ENCODE measurements at places on chromosomes 6 and 20.

DNA sequence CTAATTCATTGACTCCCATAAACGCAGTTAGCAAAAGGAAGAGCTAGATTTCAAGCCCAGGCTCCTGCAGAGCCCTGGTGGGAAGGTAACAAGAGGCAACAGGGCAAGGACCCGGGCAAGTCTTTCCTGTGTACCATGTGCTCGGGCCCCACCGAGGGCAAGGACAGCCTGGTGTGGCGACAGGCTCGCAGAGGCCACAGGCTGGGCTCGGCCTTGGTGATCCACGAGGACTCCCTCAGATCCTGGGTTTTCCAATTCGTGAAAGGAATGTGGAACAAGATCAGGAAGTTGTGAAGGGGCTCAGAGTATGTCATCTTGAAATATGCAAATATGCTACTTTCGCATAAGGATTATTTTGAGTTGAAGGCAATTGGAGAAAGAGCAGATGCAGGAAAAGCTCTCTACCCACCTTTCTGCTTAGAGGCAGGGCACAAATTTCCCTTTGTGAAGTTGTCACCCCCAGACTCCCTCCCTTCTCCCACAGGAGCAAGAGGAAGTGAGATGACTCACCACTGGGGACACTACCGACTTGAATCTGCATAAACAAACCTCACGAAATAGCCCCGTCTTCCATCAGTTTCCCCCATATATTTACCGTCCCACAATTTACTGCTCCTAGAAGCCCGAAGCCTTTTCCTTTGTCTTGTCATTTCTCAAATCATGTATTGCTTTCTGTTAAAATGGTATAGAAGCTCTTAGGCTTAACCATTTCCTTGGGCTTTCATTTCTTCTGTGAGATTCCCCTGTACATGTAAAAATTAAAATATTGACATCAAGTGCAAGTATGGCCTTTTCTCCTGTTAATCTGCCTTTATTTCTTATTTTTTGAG, 79.0 kb downstream of the PSMG4 start:
- DNase-seq: no peak

DNA sequence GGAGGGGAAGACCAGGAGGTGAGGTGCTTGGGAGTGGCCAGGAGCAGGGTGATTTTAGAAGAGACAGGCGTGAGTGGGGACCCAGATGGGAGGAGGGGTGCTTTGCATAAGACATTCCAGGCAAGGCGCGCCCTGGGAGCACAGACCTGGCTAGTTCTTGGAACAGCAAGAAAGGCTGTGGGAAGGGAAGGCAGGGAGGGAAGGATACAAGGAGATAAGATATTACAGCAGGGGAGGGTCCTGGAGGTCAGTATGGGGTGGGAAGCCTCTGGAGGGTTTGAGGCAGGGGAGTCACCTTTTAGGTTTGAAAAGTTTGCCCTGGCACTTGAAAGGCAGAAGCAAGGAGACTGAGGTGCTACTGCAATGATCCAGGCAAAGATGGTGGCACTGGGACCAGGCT, 111.8 kb downstream of the ZDHHC14 start:
- DNase-seq: no peak

- no peak for DNase-seq
Measured at GRCh38 chr6:46757214-46757596, 10.5 kb downstream of the ANKRD66 start.

DNA sequence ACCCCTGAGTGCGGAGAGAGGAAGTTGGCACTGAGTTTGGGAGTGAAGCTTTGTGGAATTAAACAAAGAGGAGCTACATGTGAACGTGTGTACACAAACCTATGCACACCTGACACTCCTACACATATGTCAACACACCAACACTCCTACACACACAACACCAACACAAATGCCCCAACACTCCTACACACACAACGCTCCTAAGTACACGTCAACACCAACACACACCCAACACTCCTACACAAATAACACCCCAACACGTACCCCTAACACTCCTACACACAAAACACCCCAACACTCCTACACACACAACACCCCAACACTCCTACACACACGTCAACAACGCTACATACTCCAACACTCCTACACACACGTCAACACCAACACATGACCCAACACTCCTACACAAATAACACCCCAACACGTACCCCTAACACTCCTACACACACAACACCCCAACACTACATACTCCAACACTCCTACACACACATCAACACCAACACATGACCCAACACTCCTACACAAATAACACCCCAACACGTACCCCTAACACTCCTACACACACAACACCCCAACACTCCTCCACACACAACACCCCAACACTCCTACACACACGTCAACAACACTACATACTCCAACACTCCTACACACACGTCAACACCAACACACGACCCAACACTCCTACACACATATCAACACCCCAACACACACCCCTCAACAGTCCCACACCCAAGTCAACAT, 40.1 kb upstream of the ZBP1 start:
- DNase-seq: no peak

DNA sequence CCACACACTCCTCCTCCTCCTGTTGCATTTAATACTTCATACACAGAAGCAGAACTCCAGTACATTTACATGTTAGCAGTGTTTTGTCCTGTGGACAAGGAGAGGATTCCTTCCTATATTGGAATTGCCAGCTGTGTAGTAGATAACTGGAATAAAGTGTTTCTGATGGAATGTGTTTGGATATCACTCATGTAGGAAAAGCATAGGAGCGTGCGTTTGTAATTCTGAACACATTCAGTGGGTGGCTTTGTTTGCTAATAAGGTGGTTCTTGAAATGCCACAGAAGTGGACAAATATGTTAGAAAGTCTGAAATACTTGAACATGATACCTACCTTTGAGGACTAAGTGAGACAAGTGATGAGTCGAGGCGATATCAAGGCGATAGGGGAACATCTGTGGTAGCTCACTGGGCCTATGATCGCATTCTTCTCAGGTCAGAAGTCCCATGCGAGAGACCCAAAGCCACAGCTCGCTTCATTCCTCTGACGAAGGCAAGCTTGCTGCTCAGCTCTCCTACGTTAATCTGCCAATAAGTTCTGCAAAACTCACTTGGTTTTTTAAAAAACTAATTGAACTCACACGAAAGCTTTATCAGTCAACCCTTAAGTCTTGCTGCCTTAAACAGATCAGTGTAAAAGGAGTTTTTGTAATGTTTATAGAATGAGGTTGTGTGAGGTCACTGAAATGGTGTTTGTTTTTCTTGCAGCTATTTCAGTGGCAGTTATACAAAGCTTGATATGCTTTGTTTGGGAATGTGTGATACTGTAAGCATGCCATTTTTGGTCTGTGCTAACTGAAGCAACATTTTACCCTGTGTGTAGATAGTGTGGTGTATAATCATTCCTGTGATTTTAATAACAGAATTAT, 159.9 kb downstream of the SOX4 start:
- DNase-seq: no peak

DNA sequence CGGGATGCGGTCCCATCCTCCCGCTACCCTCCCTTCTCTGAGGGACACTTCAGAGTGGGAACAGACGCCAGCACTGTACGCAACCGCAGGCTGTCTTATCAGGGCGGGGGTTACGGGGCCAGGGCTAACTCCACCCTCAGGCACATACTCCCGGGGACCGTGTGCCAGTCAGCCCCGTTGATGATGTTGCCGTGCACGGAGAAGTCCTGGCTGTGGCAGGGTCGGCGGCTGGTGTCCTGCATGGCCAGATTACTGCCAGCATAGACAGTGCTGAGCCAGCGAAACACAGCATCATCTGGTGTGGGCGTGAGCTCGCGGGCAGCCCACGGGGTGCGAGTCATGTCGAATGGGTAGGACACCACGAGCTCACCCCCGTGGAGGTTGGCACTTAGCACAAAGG, 5.0 kb downstream of the CPXM1 start:
- DNase-seq: no peak

DNA sequence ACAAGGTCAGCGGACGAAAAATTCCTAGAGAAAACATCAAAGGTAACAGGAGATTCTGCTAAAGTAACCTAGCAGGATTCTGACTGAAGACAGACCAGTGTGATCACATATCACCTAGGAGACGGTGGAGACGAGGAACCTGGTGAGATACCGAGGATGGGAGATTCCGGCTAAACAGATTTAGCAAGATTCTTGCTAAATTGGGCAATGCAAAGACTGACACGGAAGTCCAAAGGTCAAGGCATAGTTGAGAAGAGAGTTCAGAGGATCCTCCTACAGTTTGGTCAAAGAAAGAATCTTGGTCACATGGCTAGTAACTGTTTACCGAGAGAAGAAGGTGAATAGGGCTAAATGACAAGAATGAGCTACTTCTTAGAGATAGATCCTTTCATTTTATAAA, 61.1 kb downstream of the TMEM170B start:
- DNase-seq: no peak

GRCh38 chr6:105596284-105596755, 193.4 kb upstream of the PREP start:
- DNase-seq: no peak

- no peak for DNase-seq
Measured at GRCh38 chr6:49082611-49083010, 380.4 kb downstream of the MMUT start.

GRCh38 chr20:47018381-47018780, 123.7 kb downstream of the EYA2 start:
- DNase-seq: no peak

DNA sequence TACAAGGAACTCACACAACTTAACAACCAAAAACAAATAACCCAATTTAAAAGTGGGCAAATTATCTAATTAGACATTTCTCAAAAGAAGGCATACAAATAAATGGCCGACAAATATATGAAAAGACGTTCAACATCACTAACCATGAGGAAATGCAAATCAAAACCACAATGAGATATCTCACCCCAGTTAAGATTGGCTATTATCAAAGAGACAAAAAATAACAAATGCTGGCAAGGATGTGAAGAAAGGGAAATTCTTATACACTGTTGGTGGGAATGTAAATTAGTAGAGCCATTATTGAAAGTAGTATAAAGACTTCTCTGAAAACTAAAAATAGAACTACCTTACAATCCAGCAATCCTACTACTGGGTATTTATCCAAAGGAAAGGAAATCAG, 96.7 kb upstream of the SIRPG start:
- no peak for DNase-seq

DNA sequence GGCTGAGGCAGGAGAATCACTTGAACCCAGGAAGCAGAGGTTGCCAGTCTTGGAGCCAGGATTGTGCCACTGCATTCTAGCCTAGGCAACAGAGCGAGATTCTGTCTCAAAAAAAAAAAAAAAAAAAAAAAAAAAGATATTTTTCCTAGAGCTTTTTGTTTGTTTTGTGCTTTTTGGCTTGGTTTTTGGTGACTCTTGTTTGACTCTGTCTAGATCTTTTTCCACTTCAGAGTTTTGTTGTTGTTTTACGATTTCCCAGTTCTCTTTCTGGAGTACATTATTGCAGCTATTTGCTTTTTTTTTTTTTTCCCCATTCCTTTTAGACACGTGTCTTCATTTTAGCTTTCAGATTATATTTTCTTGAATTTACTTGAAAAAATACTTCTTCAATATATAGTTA, 67.0 kb upstream of the AKAP12 start:
- DNase-seq: no peak

DNA sequence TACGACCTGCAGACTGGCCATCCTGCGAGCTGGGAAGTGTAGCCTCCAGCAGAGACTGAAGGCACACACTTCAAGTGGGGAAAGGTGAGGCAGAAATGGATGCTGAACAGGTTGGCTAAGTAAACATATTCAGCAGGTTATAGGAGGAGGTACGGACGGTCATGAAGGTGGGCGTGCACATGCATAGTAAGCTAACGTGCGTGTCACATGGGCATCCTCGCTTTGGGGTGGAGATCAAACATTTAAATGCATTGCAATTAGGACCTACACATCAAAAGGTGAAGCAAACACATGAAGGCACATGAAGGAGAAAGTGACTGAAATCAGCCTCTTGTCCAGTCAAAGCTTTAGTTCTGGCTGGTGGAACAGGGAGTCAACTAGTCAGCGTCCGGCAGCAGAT, 305.6 kb upstream of the EXOC2 start:
- DNase-seq: no peak

DNA sequence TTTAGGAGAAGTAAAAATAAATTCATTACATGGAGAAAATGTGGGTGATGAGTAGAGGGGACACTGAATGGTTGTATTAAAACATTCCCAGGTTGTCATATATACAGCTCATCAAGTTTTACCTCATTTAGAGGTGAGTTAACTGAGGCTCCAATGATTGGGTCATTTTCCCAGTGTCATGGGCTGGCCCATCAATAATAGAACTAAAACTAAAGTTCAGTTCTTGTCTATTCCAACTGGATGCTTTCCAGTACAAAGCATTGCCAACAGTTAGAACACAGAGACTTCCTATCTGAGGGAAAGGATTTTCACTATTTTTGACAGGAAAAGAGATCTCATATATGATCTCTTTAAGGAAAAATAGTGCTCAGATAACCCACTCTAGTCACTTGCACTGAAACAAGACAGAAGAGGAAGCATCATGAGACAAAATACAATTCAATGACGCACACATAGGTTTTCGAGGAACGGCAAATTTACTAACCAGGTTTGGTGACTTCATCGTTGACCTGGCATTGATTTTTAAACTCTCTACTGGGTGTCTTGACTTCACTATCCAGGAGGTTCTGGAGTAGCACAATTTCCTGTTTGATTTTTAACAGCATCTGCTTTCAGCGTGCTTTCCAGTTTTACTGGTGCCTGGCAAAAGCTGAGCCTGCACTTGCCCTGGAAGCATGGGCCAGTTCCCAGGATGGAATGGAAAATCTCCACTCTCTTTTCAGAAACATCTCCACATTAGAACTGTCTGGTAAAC, 195.5 kb upstream of the FBXL4 start:
- no peak for DNase-seq

DNA sequence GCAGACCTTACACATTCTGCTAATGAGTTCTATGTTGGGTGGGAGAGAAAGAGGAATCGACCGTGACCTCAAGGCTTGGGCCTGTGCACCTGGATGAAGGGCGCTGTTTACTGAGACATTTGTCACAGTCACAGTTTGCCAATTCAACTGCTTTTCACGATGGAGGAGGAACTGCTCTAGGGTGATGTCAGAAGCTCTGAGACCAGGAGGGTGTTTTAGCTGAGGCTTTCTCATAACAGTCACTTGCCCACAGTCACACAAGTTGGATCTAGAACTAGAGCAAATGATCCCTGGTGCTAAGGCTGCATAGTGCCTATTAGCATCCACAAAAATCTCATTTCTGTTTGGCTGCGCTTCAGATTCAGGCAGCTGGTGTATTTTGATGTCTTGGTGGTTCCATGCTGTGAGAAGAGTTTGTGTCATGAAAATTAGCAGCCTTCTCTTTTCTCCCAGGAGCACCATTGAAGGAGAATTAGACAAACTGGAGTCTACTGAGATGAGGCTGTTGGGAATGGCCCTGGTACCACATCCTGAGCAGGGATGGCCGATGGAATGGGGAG, 83.3 kb upstream of the TGM3 start:
- DNase-seq: no peak

DNA sequence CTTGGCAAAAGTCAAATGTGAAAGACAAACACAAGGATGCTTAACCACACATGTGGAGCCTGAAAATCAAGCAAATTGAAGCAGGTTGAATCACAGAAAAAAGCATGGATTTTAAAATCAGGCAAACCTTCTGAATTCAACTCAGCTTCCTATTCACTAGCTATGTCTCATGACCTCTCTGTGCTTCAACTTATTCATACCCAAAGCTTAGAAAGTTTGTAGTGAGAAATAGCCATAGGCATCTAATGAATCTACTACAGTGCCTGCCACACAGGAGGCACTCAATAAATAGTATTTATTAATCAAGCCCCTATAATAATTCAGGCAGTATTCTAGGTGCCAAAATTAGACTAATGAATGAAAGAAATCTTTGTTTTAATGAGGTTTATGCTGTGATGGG, 112.2 kb upstream of the TNFAIP3 start:
- no peak for DNase-seq

All from left renal cortex interstitium (tissue), 4 donors.